ENCODE measurements at places on chromosomes 7 and 10.

- no peak for DNase-seq
These were observed 388.3 kb upstream of the ETV1 start for GRCh38 chr7:14377646-14378266.

GRCh38 chr10:17984056-17984455 lies 32.3 kb downstream of the SLC39A12 start:
- DNase-seq = no peak

DNA sequence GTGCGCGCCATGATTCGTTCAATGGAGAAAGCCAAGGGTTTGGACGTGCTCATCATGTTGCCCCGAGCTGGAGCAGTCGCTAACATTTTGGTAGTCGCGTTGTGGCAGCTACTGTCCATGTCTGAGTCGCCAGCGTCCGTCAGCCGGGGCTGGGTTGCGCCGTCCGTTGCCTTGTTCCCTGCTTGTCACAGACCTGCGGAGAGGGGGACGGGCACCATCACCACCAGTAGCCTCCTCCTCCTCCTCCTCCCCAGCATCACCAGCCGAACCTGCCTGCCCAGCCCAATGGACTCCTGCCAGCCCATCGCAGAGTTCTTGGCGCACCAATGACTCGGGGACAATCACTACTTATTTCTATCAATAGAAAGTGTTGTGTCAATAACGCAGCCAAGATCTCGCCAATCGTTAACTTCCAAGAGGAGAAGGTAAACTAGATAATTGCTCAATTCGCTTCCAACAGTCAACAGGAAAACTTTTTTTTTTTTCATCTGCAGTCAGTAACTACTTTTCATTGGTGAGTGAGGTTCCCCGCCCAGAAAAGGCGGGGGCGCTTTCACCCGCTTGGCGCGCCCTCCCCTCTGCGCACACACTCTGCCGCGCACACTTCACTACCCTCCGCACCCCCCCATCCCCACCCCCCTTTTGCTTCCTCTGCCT lies at the start of gene FEZF1:
Gene FEZF1, minus strand, starts transcription at position 432 of the 657 bp plus-strand sequence. Its CDS starts 313 bp downstream, at position 119.
- peak; percentile 41 for DNase-seq

DNA sequence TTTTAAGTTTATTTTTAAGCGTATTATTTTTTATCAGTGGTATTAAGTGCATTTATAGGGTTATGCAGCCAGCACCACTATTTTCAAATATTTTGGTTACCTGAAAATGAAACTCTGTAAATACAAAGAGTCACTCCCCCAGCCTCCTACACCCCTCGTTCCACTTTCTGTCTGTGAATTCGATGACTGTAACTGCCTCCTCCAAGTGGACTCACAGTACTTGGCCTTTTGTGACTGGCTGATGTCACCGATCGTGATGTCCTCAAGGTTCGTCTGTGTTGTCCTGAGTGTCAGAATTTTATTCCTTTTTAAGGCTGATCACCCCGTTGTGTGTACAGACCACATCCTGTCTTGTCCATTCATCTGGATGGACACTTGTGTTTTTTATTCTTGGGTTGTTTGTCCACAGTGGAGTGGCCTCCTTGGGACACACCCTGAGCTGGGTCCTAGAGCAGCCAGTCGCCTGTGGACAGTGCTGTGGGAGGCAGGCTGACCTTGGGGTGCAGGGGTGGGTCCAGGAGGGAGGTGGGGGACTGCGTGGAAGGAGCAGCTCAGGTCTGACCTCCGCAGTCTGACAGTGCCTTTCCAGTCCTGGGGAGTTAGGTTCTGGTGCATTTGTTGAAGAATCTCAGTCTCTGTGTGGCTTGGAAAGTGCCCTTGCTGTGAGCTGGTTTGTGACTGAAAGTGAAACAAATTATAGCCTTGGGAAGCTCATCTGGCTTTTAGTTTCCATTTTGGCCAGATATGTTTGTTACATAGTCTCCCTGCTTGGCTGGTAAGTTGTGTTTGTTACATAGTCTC lies 6.9 kb downstream of the MTG1 start:
- DNase-seq = no peak

DNA sequence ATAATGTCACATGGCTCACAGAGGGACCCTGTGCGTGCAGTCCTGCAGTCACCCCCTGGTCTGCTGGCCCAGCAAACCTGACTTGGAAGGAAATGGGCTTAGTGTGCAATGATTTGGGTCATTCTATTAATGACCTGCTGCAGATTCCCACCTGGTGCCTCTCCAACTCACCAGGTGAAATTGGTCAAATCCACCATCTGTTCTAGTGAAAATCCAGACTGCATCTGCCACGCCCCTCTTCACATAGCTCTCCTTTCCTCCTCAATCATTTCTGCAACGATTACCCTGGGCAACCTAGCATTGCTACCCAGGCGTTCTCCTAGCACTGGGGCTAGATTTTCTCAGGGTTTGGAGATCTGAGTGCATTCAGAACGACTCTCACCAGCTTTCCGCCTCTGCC lies 29.4 kb downstream of the SRRM3 start:
- peak; percentile 56 for DNase-seq

DNA sequence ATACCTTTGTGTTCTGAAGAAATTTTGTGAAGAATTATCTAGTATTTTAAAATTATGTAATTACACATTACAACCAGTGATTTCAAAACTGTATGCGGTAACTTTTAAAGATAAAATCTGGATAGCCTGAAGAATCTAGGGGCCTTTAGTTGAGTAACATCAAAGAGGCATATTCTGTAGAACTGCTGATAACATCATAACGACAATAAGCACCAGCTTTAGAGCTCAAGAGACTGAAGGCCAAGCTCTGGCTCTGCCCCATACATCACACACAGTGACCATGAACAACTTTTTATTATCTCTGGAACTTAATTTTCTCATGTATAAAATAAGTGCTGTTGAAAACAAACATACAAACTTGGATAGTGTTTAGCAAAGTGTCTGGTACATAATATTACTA lies 121.1 kb upstream of the RHOBTB1 start:
- no peak for DNase-seq

DNA sequence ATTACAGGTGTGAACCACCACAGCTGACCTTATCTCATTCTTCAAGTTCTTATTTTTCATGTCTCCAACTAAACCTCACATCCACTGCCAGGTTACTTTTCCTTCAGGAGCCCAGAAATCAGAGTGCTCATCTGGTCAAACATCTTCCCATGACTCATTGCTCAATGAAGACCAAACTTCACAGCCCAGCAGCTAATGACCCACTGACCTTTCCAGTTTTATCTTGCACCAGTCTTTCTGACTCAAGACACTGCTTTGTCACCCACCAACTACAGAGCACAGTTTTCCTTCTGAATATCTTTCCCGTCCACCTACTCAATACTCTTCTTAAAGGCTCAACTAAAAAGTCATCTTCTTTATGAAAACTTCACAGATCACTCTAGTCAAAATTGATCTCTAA lies 245.1 kb downstream of the CHCHD3 start:
- no peak for DNase-seq

DNA sequence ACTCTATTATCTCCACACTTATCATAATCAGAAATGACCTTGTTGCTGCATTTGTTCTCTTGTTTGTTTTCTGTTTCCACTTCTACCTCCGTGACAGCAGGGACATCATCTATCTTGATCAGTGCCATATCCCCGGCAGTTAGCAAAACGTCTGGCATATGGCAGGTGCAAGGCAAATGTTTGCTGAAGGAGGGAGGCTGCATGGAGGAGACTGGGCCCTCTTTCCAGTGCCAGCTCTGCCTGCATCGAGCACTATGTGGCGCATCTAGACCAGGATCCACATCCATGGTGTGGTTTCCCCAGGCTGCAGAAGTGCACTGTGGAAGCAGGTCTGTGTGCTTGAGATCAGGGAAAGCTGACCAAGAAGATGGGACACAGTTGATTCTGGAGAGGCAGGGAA lies 181.2 kb downstream of the KCNMA1 start:
- peak; percentile 40 for DNase-seq

DNA sequence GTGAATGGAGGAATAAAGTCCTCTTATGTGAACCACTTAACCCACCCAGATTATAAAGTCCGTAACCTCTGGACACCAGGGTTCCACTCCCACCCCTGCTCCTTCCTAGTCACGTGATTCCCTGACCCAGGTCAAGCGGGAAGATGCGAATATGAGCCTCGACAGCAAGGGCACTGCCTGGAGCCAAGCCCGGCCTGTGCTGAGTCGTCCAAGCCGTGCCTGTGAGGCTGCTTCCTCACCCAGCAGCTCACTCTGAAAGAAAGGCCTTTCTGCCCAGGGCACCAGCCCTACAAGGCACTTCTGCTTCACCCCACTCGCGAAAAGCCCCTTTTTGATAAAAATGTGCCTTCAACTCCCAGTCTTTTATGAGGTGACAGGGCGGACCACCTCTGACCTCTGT lies 85.8 kb downstream of the CYTH3 start:
- no peak for DNase-seq

DNA sequence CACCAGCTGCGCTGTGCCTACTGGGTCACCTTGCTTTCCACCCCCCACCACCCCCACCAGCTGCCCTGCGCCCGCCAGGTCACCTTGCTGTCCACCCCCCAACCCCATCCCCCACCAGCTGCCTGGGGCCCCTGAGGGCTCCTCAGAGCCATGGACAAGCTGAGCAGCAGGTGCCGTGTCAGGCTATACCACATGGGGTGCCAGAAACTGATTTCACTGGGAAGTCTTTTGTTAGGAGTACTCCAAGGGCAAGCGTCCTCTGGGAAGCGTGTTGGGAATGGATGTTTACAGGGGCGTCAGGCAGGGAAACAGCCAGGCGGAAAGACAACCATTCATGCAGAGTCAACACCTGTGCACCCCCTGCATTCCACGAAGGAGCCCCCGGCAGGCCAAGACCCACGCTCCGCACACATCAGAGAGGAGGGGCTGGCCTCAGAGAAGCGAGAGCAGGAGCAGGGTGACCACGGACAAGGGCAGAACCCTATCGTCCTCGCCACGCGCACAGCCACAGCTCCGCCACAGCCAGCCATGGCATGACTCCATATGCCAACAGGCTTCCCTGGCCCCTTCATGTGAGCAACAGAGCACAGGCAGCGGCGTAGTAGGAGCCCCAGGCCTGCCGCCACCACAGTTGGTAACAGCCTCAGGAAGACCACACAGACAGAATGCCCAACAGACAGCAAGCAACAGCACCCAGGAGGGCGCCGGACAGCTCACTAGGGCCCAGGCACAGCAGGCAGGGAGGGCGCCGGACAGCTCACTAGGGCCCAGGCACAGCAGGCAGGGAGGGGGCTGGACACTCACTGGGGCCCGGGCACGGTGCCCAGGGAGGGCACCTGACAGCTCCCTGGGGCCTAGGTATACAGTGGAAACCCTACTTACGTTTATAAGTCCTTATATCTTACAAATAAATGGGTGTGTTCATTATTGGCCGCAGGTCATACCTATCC lies 180.8 kb downstream of the MAD1L1 start:
- DNase-seq = peak; percentile 50

GRCh38 chr7:103888603-103889153 lies 100.8 kb downstream of the RELN start:
- DNase-seq = no peak

- DNase-seq = no peak
These were observed 73.7 kb downstream of the CTBP2 start for GRCh38 chr10:125086691-125087090.

DNA sequence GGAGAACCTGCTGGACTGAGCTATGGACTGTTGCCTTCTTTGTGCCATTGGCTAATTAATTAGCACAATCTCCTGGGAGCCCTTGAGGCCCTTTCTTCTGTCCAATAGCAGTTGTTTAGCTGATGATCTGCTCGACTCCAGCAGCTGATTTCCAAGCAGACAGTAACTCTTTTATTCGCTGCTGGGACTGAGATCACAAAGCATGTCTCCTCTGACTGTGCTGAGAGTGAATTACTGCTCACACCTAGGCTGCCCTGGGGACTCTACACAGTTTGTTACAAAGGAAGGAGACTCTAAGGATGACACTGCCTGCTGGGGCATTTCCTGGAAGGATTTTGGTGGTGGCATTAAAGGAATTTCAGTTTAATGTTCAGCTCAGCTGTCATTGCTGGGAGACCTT lies 31.4 kb downstream of the CASP7 start:
- DNase-seq = no peak

GRCh38 chr10:91980319-91980718 lies 56.7 kb downstream of the BTAF1 start:
- no peak for DNase-seq

- DNase-seq = no peak
These were observed 93.8 kb upstream of the MEOX2 start for GRCh38 chr7:15780271-15780670.

DNA sequence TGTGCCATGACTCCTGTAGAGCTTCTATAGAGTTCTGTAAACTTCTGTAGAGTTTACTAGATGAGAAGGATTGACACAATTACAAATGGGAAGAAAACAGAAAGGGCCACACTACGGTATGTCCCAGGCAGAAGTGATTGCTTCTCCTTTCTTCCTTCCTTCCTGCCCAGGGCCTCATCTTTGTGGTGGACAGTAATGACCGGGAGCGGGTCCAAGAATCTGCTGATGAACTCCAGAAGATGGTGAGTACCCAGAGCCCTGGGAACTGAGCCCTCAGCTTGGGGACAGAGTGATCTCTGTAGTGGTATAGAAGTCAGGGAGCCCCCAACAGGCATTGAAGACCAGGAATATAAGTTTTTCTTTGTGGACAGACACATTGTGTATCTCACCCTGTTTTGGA lies 1.7 kb downstream of the ARF5 start:
- no peak for DNase-seq

DNA sequence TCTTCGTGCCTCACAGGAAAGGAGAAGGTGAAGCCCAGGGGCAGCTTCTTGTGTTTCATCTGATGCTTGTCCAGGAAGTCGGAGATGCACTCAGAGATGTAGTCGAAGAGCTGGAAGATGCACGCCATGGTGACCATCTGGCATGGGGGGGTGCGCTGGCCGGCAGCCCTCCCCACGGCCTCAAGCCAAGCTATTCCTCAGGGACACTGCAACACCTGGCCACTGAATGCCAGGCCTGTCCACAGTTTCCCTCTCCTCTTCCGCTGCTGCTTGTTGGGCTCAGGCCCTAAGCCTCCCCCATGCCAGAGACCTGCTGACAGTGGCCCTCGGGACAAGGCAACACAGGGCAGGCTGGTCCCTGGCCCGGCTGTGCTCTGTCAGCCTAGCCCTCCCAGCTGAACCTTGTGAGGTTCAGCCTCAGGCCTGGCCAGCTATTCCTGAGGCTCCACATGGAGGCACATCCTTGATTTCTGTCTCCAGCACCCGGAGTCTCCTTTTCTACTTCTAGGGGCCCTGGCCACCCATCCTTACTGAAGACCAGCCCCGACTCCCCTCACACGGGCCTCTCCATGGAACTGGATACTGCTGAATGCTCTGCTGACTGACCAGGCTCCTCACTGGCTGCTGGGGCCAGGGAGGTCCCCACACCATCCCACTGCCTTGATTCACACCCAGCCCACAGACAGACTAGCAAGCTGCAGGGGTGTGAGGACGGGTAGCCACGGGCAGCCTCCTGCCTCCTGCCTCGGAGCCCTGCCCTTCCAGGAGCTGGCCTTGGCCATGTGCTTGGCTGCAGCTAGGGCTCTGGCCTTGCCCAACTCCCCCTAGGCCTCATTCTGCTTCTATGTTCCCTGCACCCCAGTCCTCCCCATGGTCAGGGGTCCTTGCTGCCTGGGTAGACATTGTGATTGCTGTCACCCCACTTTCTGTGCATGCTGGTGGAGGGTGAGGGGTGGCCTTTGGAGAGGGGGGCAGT lies 10.1 kb upstream of the MYL7 start:
- DNase-seq = no peak

GRCh38 chr10:8146650-8147049 lies 92.2 kb downstream of the GATA3 start:
- DNase-seq = no peak
